Nasal cavity respiratory epithelium epithelial cell of viscerocranial mucosa (primary cell): ENCODE measurements at places on chromosomes 11 and 22. TPM values are rescaled to one million over a fixed set of nuclear protein-coding genes. Genes with fewer than 3 reads are reported as not detected.

The NRXN2 gene
- not detected in 2 replicates for total RNA-seq

The SMPD1 gene
- 2.7 and 4.9 TPM in 2 replicates for total RNA-seq

The SULT4A1 gene
- under 0.01 and 0.50 TPM in 2 replicates for total RNA-seq

The CHADL gene
- 1.4 and 2.1 TPM in 2 replicates for total RNA-seq

The LTO1 gene
- 16.7 and 29.7 TPM in 2 replicates for total RNA-seq

The TMEM86A gene
- total RNA-seq, result 0.57 and 3.8 TPM in 2 replicates
